ENCODE measurements at places on chromosomes 12 and 14. TPM values are rescaled to one million over a fixed set of nuclear protein-coding genes. Genes with fewer than 3 reads are reported as not detected.

Gene TROAP
- polyA plus RNA-seq: 11.4 TPM

Gene SSPN
- 156 TPM for polyA plus RNA-seq

Gene KSR2
- polyA plus RNA-seq: not detected

Gene RPL36AL
- 144 TPM for polyA plus RNA-seq

Gene ASIC1
- polyA plus RNA-seq: 10.2 TPM

Gene LTBP2
- polyA plus RNA-seq: 6.3 TPM

Gene BTBD6
- 31.8 TPM for polyA plus RNA-seq

Gene RASSF9
- 2.7 TPM for polyA plus RNA-seq

Gene SCNN1A
- polyA plus RNA-seq: 0.46 TPM

Gene SLC39A5
- polyA plus RNA-seq: 0.82 TPM

Gene CAPZA3
- not detected for polyA plus RNA-seq

Gene TSPAN11
- polyA plus RNA-seq: 22.4 TPM

Gene DCAF4
- polyA plus RNA-seq: 10.4 TPM

Gene SLC5A8
- polyA plus RNA-seq: 0.05 TPM

Gene SDR9C7
- polyA plus RNA-seq: not detected

Gene DUSP16
- 29.5 TPM for polyA plus RNA-seq

Gene SERPINA1
- 1.1 TPM for polyA plus RNA-seq

Gene PPP4R3A
- 68.8 TPM for polyA plus RNA-seq

Gene PPP4R4
- 0.23 TPM for polyA plus RNA-seq

Gene SERPINA10
- 0.43 TPM for polyA plus RNA-seq

Gene TMPRSS12
- not detected for polyA plus RNA-seq

Gene IL31
- not detected for polyA plus RNA-seq

Gene MAP3K9
- 0.28 TPM for polyA plus RNA-seq

Gene CARMIL3
- polyA plus RNA-seq: 0.38 TPM

Gene TMEM179
- not detected for polyA plus RNA-seq

Gene ZNF268
- polyA plus RNA-seq: 23.8 TPM

Gene C14orf132
- 19.9 TPM for polyA plus RNA-seq

Gene ARHGEF25
- polyA plus RNA-seq: 24.8 TPM

Gene INHBC
- not detected for polyA plus RNA-seq

Gene OR4E2
- polyA plus RNA-seq: not detected

Gene CIROP
- polyA plus RNA-seq: not detected

Gene LRFN5
- 8.0 TPM for polyA plus RNA-seq

Gene RTL1
- polyA plus RNA-seq: 66.3 TPM

Gene SLC6A12
- polyA plus RNA-seq: not detected

Gene PPFIA2
- polyA plus RNA-seq: 1.5 TPM

Data from muscle of arm (tissue), 14 donors.